Right forelimb (tissue), 1 donor: ENCODE measurements at places on chromosomes 5 and 9.

GRCh38 chr5:153530357-153531143, 40.1 kb downstream of the GRIA1 start:
- DNase-seq: no peak

- no peak for DNase-seq
These were observed 114.0 kb downstream of the DRD1 start for GRCh38 chr5:175329976-175330375.

GRCh38 chr5:123035918-123036390, 571 bp downstream of the PPIC start:
- DNase-seq: peak; percentile 76

GRCh38 chr5:94908889-94909480, 290.5 kb downstream of the SLF1 start:
- no peak for DNase-seq

DNA sequence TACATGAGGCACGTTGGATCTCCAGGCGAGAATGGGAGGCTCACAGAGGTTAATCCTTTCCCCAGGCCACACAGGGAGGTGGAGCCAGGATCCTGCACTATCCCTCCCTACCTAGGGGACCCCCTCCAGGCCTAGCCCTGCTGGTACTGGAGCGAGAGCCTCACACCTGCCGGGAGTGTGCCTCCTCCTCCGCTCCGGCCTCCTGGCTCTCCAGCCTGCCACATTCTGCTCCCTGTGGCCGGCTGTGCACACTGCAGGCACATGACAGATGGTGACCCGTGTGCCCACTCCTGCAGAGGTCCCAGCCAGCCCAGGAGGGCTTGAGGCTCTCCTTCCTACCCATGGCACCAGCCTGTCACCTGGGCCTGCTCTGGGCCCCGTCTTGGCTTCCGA, 93.4 kb downstream of the RXRA start:
- DNase-seq: no peak

- no peak for DNase-seq
These were observed 352.1 kb downstream of the GADD45G start for GRCh38 chr9:89956907-89957306.

DNA sequence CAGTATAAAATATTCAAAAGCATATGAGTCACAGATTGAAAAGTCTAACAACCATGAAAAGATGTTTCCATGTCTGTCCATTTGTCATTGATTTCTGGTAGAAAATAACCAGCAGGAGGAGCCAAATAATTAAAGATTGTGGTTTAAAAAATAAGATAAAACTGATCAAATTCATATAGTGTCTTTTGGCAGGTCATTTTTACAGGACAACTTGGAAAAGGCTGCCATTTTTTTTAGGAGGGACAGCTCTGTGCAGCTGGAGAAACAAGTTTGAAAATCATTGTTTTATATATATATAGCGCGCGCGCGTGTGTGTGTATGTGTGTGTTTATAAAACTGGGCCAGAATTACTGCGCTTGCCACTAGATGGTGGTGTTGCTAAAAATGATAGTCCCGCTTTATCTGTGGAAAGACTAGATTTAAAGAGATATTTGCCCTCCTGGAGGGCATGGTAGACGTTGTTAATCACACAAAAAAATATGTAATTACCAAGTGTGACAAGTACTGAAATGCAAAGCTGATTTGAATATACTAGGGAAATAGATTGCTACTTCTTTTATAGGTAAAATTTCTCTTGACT, 1.3 kb upstream of the TRMO start:
- peak; percentile 86 for DNase-seq

- DNase-seq: no peak
These were observed 218.6 kb downstream of the SEMA6A start for GRCh38 chr5:116355819-116356601.

DNA sequence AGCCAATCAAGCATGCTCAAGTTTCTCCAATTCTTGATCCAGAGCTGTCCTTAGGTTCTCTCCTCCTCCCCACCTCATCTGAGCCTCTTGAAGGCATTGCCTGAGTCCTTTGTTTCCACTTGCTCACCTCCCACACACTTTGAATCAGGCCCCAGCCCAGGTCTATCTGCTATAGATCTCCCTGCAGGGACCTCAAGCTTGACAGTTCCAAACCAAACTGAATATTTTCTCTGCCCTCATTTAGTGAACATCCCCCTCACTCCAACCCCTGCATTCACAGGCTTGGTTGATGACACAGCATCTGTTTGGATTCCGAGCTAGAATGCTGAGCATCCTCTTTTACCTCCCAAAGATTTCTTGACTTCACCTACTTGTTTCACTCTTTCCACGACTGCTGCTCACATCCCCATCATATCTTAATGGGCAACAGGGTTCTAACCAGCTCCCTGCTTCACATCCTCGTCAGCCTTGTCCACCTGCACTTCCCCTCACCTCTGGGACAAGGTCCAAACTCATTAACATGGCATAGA, 474.5 kb downstream of the ZSWIM6 start:
- no peak for DNase-seq

- no peak for DNase-seq
These were observed 16.2 kb downstream of the PHF2 start for GRCh38 chr9:93592643-93593021.

DNA sequence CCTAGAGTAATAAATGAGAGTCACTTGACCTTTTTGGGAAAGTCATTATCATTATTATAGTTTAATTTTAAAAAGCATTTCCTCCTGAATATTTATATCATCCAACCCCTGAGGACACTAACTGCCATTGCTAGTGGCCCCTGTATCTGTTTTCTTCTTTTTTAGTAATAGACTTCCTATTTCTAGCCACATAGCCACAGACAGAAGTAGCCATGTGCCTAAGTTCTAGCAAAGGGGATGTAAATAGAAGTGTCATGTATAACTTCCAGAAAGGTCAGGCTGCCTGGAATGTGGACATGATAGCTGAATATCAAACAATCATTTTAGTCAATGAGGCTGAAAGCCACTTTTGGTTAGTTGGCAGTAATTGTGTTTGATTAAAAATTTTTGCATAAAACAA, 37.5 kb upstream of the IQGAP2 start:
- DNase-seq: no peak

DNA sequence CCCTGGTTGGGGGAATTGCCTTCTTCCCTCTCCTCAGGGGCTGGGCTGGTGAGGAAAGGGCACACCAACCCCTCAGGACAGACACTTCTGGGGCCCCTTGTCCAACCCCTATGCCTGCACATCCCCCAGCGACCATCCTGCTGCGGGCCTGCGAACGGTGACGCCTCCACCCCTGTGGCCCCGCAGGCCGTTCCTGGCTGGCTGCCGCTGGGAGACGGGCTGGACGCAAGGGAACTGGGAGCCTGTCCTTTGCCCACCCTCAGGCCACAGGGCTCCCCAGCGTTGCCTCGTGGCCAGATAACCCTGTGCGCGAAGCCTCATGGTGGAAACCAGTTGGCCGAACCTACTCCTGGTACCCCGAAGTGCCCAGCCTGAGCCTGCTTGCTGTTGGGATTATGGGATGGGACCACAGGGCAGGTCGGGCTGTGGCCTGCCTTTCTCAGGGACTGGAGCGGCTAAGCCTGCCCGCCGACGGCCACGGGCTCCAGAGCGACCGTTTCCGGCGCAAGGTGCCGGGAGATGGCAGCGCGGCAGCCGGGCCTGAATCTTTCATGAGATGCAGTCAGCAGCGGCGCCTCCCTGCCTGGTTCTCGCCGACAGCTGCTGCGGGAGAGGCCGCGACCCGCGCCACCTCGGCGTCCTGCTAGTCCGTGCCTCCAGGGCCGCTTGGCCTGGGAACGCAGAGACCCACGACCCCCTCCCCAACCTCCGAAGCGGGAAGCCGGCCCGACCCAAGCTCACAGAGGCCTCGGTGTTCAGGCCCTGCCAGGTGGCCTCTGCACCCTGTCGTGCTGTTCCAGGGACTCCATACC, 6.5 kb upstream of the PITX1 start:
- DNase-seq: no peak

DNA sequence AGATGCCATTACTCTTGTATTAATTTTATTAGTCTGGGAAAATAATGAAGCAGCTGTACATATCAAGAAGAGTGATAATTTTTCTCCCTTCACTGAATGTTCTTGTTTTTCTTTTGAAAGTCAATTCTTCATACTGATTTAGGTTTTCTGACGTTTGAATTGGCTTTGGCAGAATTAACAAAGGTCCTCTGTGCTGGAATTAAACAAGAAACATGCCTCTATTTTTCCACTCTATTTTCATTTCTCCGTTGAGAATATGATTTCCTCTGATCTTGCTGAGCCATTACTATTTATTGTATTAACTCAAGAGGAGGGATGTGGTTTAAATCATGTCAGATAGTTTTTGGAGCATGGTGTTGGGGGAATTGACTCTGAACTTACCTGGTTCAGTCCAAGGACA, 42.3 kb downstream of the ANKDD1B start:
- DNase-seq: no peak

GRCh38 chr5:14305045-14305444, 161.9 kb downstream of the TRIO start:
- no peak for DNase-seq

- no peak for DNase-seq
These were observed 93.6 kb downstream of the MCTP1 start for GRCh38 chr5:95191330-95191729.

- no peak for DNase-seq
These were observed 624.6 kb downstream of the PDE4D start for GRCh38 chr5:59268756-59269415.

DNA sequence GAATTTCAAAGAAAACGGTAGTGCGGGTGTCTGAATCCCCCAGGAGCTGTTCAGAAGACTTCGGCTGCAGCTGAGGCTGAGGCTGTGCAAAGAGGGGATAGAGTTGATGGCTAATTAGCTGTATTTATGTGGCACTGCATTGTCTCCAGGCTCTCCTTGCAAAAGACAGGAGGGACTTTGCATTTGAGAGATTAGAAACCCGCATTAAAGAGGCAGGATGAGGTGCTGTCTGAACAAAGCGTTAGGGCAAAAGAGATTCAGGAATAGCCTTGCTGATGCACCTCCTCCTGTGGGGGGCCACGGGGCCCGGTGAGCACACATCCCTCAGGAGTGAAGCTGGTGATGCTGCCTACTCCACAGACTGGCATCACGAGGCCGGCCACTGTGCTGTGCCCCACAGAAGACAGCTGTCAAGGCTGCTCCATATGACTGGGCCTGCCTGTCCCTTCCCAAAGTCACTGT, 343.6 kb upstream of the DAP start:
- no peak for DNase-seq

DNA sequence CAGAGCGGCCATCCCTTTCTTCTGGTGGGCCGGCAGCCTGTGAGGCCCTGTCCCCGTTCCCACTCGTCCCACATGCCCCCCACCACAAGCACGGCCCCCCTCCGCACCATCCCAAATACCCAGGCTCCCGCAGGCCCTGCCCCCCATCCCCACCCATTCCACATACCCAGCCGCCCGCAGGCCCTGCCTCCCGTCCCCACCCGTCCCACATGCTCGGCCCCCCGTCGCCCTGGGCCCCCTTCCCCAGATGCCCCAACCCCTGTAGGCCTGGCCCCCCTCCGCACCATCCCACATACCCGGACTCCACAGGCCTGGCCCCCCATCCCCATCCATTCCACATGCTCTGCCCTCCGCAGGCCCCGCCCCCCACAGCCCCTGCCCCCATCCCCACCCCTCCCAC, 11.5 kb downstream of the SLC6A19 start:
- no peak for DNase-seq

- DNase-seq: no peak
These were observed 3.2 kb downstream of the IRX1 start for GRCh38 chr5:3598769-3599211.

- DNase-seq: no peak
These were observed 54.8 kb downstream of the SLC22A5 start for GRCh38 chr5:132424167-132424880.

- DNase-seq: no peak
These were observed 33.4 kb upstream of the ANXA1 start for GRCh38 chr9:73118286-73118685.

DNA sequence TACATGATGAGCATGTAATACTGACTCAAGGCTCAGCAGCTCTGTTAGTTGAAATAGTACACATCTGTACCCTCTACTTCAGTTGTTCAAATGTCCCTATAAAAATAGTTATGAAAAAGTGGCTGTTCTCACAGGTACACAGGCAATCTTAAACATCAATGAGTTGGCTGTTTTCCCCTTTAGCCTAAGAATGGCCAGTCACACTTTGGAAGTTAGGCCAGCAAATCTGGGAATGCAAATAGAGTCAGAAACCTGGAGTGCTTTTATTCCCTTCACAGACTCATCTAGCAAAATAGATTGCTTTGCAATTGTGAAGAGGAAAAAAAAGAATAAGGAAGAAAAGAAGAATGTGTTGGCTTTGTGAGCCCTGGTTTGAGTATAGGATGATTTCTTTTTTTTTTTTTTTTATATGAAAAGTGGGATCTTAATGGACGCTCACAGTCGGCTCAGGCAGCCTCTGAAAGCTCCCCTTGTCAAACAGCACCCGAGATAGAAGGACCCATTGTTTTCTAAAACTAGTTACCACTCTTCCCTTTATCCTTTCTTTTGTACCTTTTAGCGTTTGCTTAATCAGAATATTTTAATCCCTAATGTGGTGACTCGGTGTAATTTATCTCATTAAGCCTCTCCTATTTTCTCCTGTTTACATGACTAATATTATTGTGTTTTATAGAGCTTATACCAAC, 27.9 kb upstream of the TLE1 start:
- DNase-seq: no peak

GRCh38 chr9:6055216-6055615, 39.8 kb upstream of the RANBP6 start:
- DNase-seq: no peak

- no peak for DNase-seq
These were observed 127.3 kb upstream of the TUT7 start for GRCh38 chr9:86481466-86481865.

DNA sequence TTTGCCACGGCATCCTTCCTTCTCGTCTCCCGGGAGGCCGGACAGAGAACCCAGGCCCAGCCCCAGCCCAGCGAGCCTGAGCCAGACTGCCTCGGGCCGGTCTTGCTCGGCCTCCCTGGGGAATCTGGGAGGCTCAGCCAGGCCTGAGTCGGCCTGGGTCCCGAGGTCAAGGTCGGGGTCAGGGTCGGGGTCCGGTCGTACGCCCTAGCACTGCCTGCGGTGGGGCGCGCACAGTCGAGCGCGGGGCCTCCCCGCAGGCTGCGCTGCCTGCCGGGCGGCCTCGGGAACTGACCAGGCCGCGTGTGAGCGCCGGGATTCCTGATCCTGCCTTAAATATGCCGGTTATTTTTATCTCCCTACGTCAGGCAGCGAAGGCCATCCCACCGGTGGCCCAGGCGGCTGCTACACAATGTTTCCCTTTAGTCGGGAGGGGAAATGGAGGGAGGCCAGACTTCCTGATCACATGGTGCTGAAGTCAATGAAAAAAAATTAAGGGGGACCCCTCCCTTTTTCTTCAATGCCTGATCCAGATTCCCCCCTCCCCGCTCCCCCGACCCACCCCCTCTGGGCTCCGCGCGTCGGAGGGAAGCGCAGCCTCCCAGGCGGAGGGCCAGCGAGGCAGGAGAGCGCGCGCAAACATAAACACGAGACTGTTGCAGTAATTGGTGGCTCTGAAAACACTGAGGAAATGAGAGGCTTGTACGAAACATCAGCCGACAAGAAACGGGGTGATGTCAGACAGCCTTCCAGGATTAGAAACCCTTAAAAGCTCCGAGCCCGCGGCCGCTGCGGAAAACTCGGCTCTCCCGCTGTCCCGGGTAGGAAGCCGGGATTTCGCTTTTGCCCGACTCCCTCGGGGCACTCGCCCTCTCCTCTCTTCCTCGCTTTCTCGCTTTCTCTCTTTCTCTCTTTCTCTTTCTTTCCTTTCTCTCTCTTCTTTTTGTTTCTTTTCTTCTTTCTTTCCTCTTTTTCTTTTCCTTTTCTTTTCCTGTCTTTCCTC, 148.2 kb upstream of the KLF4 start:
- peak; percentile 96 for DNase-seq

GRCh38 chr5:57370376-57370775, 112.2 kb downstream of the ACTBL2 start:
- no peak for DNase-seq
